IPS DF 6.9 (cell line): ENCODE measurements at places on chromosomes 6 and 20.

- H3K27ac ChIP-seq = no peak overlapping the region
- peak overlapping the region; percentile 75; the same call in 1 of the 2 replicates for H3K4me3 ChIP-seq
- H3K36me3 ChIP-seq = no peaks in the 10 kb centered on the region
Observed at GRCh38 chr20:53592992-53593465, 610 bp downstream of the ZNF217 start.

GRCh38 chr6:39904946-39905639 is 29.2 kb downstream of the MOCS1 start:
- no peak overlapping the region for H3K27ac ChIP-seq
- H3K4me3 ChIP-seq = no peak overlapping the region
- no peaks in the 10 kb centered on the region for H3K4me1 ChIP-seq

- DNase-seq = no peak
- H3K36me3 ChIP-seq = no peaks in the 10 kb centered on the region
- peaks cover 4% of the 10 kb centered on the region for H3K4me1 ChIP-seq
- H3K27ac ChIP-seq = no peak overlapping the region
- no peak overlapping the region for H3K4me3 ChIP-seq
Observed at GRCh38 chr6:166672624-166673206, 45.7 kb upstream of the RPS6KA2 start.

GRCh38 chr6:14897831-14898230 is 348.0 kb upstream of the JARID2 start:
- H3K27ac ChIP-seq = no peak overlapping the region
- no peak for DNase-seq
- no peak overlapping the region for H3K4me3 ChIP-seq
- H3K4me1 ChIP-seq = no peaks in the 10 kb centered on the region
- H3K36me3 ChIP-seq = no peaks in the 10 kb centered on the region

- no peaks in the 10 kb centered on the region for H3K36me3 ChIP-seq
- H3K4me1 ChIP-seq = no peaks in the 10 kb centered on the region
- H3K27me3 ChIP-seq = no peaks in the 10 kb centered on the region
- DNase-seq = no peak
Observed at GRCh38 chr6:122376246-122376645, 23.2 kb upstream of the HSF2 start.

DNA sequence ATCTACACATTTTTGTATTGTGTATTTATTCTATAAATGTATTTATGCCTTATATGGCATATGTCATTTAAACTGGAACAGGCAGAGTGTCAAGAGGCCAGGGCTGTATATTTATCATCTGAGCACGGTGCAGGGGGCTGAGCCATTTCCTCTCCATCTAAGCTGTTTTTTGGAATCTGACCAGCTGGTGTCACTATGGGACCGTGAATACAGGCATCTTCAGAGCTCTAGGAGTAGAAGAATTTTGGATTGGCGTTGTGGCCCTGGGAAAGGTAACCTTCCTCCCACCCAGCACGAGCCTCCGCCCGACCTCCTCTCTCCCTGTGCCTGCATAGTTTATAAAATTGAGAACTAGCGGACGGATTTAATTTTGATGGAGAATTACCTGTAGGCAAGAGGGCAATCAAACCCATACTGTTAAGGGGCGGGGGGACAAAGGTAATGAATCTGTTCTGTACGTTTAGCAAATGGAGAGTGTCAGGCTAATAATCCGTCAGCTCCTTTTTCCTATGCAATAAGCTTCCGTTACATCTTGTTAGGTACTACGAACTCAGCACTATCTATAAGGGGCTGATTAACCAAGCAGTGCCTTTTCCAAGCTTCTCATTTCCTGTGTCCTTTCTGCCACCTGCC is 29.0 kb upstream of the EEF1E1 start:
- no peak overlapping the region for H3K27ac ChIP-seq
- no peak overlapping the region for H3K4me3 ChIP-seq
- peak; percentile 66 for DNase-seq
- no peaks in the 10 kb centered on the region for H3K4me1 ChIP-seq
